CD4-positive, alpha-beta T cell treated with Interleukin-10 for 1 hour (primary cell): ENCODE measurements at places on chromosomes 5 and 9.

DNA sequence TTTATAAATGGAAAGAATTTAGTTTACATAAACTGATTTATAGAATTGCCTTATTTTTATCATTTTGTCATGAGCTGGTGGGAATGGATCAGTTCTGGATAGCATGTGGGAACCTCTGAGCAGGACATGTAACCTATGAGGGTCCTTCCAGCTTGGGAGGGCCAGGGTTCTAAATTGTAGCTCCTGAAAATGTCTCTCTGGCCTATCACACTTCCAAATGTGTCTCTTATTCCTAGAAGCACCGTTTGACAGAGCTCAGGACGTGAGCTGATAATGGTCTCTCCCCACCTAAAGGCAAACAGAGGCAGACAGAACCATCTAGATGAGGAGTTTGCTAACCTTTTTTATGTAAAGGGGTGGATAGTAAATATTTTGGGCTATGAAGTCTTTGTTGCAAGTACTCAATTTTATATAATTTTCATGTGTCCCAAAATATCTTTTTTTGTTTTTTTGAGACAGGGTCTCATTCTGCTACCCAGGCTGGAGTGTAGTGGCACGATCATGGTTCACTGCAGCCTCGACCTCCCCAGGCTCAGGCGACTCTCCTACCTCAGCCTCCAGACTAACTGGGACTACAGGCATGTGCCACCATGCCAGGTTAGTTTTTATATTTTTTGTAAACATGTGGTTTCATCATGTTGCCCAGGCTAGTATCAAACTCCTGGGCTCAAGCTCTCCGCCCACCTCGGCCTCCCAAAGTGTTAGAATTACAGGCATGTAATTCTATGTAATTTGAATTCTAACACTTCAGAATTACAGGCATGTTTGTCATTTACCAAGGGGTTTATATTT, 4.0 kb downstream of the TRAF1 start:
- peak; percentile 20 for DNase-seq

GRCh38 chr5:12272389-12272788, 368.1 kb upstream of the CTNND2 start:
- no peak for DNase-seq

GRCh38 chr9:18423791-18424531, 50.0 kb upstream of the ADAMTSL1 start:
- no peak for DNase-seq

- no peak for DNase-seq
Measured at GRCh38 chr9:135152614-135153334, 65.3 kb downstream of the OLFM1 start.

DNA sequence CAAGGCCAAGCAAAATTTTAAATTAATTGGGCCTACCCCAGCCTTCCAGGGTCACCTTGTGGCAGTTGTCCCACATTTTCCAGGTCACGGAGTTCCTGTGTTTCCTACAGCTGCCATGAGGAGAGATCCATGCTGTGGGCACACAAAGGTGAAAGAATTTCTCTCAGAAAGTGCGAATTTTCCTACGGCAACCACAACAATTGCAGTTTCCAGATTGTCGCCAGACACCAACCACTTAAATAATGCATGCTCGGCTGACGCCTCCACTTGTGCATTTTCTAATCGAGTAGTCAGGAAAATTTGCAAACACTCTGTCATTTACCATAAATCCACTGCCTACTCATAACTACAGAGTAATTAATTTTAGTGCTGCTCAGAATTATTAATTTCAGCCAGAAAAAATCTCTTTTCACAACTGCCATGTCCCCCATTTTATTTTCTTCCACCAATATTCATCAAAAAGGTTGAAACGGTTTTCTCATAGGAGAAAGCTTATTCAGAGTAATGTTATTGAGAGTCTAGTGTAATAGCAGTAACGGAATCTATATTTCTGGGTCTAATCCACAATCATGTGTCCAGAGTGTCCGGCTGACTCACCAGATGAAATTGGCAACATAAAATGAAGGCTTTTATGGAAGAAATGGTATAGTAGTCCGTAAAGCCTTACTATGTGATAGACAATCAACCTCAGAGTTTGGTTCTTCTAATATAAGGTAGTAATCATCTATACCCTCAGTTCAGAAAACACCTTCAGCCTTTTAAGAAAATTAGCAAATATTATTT, 389.8 kb downstream of the NR2F1-AS1 start:
- DNase-seq: no peak

DNA sequence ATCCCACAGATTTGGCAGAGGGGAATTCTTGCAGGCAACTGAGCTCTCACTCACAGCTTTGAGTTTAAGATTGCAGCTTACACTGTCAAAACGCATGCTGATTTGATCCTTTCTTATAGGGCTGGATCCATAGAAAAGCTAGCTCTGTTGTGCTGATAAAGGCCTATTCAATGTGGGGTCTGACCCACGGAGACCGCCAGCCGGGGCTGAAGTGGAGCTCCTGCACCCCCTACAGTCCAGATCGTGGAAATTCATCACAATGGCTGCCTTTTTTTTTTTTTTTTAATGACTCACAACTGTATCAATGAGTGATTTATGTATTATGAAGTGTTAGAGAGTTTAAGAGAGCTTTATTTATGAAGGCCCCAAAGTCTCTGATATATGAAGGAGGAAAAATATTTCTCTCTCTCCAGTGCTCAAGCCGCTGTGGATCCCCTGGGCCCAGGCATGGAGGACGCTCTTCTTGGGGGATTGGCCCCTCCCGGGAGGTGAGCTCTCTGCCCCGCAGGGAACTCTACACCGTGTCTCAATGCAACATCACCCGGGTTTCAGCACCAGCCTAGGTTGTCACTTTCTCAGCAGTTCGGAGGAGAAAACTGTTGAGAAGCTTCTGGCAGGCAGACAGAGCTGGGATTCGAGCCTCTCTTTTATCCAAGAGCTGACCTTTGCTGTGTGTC, 700.2 kb downstream of the IRX1 start:
- no peak for DNase-seq

DNA sequence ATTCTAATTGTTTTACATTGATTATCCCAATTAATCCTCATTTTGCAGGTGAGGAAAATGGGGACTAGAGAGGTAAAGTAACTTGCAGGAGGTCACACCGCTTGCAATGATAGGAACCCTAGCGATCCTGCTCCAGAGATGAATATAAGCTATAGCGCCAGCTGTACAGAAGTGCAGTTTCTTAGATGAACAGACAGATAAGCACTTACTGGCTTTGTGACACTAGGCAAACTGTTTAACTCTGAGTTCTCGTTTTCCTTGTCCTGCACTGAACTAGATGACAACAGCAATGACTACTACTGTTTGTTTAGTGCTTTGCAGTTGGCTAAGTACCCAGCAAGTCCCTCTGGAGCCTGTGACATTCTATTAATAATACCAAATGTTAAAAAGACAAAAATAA, 11.1 kb downstream of the LHX6 start:
- DNase-seq: no peak

DNA sequence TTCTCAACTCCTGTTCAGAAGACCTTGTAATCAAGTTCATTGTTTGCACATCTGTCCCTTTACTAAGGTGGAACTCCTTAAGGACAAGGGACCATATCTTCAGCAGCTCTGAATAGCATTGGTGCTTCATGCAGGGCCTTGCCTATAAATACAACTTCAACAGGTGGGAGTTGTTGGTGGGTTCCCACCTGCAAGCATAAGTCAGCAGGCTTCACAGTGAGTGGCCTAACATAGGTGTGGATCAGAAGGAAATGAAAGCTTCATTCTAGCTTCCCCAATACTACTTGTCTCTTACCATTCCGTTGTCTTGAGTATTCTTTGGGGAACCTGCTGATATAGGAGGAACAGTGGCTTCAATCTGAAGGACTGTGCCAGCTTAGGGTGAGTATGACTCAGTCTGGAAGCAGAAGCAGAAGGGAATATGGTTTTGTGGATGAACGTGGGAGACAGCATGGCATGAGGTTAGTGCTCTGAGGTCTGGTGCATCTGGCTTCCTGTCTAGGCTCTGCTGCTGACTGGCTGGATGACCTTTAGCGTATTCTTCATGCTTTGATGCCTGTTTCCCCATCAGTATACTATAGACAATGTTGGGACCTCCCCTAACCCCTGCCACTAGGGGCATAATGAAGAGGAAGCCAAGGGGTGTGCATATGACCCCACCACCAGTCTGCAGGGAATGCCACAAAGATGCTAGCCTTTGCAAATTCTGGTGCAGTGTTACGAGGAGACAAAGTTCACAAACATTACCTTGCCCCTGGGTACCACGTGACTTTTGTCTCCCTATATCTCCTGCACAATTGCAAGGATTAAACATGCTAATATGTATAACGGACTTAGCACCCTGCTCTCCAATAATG, 192.3 kb downstream of the PALM2AKAP2 start:
- peak; percentile 18 for DNase-seq

- no peak for DNase-seq
Measured at GRCh38 chr9:4237748-4238511, 61.9 kb downstream of the GLIS3 start.

- no peak for DNase-seq
Measured at GRCh38 chr5:159049844-159050315, 49.8 kb downstream of the EBF1 start.

GRCh38 chr5:150630461-150631325, 9.8 kb upstream of the SYNPO start:
- no peak for DNase-seq

DNA sequence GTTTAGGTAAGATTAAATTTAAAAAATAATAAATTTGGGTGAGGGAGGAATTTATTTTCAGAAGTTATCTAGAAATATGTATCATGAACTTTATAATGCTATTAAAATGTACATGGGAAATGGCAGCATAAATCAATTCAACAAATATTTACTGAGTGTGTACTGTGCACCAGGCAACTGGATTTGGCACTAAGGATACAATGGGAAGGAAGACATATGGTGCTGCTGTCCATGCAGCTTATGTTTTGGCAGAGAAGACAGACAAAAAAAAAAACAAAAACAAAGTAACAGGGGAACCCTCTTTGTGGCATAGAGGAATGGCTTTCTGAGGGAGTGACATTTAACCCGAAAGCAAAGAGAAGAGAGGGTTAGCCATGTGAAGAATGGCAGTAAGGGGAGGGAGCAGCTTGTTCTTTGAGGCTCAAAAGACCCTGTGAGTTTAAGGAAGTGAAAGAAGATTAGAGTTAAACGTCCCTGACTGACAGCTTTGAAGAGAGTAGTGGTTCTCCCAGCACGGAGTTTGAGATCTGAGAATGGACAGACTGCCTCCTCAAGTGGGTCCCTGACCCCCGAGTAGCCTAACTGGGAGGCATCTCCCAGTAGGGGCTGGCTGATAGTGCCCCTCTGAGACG, 23.9 kb downstream of the CNTRL start:
- DNase-seq: no peak

DNA sequence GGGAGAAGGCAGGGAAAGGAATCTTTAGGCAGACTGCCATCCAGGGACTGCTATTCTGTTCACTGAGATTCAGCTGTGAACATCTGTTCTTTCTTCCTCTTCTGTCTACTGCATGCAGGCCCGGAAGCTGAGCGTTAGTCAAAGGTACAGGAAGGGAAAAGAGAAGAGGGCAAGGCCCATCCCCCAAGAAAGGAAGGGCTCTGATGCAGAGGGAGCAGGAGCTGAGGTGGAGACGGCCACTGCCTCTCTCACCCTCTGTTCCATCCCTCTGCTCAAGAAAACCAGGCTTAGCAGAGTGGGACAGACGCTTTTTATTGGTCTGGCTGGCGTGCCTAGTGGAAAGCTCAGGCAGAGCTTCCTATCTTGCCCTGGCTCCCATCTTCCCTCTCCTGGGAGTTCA, 57.6 kb downstream of the PFDN1 start:
- DNase-seq: no peak

DNA sequence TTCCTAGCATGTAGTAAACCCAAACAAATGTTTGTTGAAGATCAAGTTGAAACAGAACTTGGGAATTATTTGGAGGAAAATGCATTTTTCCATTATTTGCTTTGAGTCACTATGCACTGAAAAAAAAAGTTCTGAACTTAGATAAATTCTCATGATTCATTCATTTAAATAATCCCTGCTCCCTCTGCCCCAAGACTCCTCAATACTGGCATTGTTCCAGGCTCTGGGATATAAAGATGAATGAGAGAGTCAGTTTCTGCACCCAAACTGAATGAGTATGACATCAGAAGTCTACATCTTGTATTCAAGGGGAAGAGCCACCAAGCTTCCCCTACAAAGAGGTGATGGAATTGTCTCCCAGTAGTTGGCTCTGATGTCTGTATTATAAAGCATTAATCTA, 123.9 kb downstream of the SEC61B start:
- DNase-seq: no peak

GRCh38 chr9:87138128-87139040, 191.1 kb upstream of the GAS1 start:
- no peak for DNase-seq

DNA sequence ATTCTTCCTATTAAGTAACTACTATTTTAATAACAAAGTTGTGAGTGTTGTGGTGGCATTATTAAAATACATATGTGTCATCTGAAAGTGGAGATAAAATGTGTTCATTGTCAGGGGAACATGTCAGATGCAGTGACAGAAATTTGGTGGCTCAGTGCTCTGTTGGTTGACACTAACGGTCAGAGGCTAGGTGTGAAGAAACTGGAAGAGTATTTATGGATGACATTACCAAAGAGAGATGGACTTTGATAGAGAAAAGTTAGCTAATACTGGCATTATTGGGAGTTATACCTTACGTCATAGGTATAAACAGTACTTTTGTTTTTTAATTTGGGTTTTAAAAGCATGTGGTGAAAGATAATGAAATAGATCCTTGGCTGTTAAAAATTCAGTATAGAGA, 33.7 kb downstream of the PAM start:
- DNase-seq: no peak

GRCh38 chr5:150301901-150302300, 804 bp downstream of the ARSI start:
- DNase-seq: no peak

DNA sequence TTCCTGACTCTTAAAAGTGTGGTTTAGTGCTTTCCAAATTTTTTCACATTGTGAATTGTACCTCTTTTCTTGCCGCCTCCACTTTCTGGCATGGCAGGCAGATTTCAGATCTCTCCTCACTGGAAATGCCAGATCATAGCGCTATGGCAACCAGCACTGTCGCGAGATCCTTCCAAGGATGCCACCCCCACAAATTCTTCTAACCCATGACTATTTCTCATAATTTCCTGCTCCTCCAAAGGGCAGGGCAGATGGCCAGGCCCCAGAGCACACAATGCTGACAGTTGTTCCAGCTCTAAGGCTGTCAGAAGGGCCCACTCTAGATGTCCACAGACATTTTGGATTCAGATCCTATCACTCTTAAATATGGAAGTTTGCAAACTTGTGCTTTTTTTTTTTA, 446.2 kb upstream of the RIOK2 start:
- DNase-seq: no peak

- DNase-seq: no peak
Measured at GRCh38 chr9:124743686-124744348, 27.3 kb downstream of the NR6A1 start.

DNA sequence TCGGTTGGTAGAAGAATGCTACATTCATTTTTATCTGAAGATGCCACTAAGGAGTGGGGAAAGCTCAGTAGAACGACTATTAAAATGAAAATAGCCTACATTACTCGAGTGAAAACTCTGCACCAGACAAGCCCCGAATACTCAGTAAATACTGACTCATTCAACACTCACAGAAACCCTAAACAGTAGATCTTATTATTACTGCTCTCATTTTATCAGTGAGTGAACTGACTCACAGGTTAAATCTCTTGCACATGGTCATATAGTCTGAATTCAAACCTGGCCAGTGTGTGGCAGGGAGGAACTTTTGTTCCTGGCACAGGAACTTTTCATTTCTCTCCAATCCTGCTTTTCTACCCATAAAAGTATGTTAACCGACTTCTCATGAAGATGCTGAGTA, 9.6 kb upstream of the PAPPA start:
- no peak for DNase-seq

- no peak for DNase-seq
Measured at GRCh38 chr9:76545191-76545590, 86.2 kb downstream of the GCNT1 start.
